ENCODE measurements at places on chromosomes 4 and X. TPM values are rescaled to one million over a fixed set of nuclear protein-coding genes. Genes with fewer than 3 reads are reported as not detected.

DNA sequence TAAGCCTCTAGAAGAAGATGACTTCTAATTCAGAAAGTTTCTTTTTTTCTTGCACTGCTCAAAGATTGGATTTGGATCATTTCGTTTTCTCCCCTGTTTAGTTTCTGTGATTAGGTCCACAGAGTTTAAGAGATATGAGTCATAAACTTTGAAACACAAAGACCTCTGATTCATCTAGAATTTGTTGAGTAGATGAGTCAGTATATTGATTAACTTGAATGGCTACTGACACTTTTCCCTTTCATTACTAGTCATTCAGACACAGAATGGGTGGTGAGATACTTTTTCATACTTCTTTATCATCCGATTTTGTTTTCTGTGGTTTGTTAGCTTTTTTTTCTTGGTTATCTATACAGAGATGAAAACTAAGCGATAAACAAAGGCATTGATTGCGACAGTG is 34.1 kb upstream of the AFF2 start:
- DNase-seq: no peak

DNA sequence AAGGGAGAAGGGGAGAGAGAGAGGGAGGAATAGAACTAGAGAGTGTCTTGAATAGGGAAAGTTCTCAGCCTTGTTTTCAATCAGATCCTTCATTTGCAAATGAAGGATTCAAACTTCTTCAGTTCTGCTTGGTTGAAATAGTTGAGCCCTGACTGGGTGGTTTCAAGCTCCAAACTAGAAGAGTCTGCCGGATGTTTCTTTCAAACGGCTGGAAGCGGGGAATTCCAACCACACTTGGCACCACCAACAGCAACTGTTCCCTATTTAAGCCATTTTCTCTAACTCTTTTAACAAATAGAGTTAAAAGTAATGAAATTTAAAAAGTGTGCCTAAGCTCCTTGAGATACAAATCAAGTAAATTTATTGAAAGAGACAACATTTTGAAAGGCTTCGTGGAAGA is 67.5 kb upstream of the DDX60 start:
- no peak for DNase-seq

DNA sequence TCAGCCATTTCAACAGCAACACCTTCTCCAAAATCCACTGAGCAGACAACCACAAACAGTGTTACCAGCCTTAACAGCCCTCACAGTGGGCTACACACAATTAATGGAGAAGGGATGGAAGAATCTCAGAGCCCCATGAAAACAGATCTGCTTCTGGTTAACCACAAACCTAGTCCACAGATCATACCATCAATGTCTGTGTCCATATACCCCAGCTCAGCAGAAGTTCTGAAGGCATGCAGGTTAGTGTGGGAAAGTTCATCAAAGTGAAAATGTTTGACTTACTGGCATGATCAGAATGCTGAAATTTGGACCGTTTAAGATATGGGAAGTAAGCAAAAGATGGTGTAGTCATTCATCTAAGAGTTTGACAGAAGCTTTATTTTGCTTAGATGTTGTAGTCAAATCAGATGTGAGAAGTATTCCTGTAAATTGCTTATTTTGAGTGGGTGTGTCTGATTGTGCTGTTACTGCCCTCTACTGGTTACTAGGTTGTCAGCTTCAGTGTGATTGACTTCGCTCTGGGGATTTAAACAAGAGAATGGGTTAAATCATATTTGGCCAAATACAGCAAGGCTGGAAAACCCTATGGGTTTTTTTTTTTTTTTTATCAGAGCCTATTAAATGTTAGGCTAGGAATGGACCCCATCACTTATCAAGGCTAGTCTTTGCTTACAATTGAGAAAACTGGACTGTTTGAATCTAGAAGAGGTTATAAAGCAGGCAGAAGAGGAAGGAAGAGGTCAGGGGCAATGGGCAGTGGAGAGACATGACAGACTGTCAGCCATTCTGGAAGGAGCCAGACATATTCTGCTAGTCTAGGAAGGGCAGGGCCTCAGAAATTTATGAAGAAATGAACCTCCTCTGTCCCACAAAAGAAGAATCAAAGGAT is 130.3 kb downstream of the DIPK2B start:
- DNase-seq: peak; percentile 26

COL25A1 gene
- polyA plus RNA-seq: 1.3 TPM

DNA sequence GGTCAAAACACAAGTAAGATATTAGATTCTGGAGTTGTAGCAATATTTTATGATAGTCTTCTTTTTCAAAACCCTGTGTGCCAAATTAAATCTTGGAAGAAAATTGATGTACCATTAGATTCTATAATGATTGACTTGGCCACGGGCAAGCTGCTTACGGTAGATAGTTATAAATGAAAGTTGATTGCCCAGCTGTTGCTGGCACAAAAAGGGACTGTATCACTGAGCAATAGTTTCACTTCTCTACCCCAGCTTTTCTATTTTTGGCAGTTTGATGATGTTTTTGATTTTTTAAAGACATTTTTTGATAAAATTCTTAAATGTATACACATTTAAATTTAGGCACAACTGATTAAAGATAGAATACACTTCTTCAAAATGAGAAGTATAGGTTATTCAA is 333.3 kb downstream of the TRAM1L1 start:
- DNase-seq: no peak

DNA sequence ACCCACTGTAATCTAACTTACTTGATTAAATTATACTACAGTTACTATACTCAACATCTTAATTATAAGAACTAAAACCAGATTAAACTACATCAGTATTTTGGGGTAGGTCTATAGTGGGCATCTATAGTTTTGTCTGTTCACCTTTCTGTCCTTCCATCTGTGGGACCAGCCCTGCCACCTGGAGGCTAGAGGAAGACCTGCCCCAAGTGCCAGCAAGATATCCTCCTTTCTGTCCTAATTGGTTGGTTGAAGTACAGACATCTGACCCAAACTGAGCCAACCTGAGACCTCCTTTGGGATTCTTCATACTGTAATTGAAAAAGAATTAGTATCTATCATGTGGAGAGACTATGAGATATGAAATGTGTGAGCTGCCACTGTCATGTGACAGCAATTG is 172.2 kb upstream of the TLL1 start:
- DNase-seq: no peak

- no peak for DNase-seq
Measured at GRCh38 chr4:14446311-14446710, 556.0 kb upstream of the CPEB2 start.

FGF5 gene
- polyA plus RNA-seq: 0.04 TPM

BRS3 gene
- polyA plus RNA-seq: 0.07 TPM

DNA sequence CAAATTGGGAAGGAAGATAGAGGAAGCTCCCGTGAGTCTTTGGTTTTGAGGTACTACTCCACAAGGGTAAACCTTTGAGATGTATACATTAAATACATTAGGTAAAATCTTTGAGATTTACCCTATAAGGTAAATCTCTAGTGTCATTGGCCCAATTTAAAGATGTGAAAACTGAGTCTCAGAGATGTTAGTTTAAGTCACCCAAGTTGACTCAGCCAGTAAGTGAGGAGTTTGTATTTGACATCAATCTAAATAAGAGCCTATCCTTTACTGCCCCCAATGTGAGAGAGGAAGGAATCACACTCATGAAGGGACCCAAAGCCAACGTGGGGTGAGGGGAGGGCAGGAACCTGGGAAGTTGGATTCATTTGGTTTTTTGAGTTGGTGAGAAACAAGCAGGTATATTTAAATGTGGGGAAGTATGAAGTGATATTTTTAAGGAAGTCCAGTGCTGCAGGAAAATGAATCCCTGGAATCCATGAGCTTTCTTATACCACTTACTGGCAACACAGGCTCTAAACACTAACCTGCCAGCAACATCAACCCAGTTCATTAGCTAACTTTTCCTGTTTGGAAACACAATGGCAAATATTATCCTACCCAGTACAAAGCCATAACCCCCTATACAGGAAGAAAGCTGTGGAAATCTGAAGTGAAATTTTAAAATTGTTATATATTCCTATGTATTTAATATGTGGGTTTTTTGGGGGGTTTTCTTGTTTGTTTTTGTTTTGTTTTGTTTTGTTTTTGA is 55.3 kb downstream of the PALLD start:
- no peak for DNase-seq
